Activated CD8-positive, alpha-beta memory T cell treated with anti-CD3 and anti-CD28 coated beads for 4 hours (primary cell): ENCODE measurements at places on chromosomes 2 and 18.

GRCh38 chr18:24200494-24201290, 61.8 kb downstream of the CABYR start:
- no peak for DNase-seq

GRCh38 chr2:237874585-237875161, 15.2 kb downstream of the RAMP1 start:
- DNase-seq: no peak

- no peak for DNase-seq
Measured at GRCh38 chr2:37869771-37870170, 55.3 kb upstream of the RMDN2 start.

- no peak for DNase-seq
Measured at GRCh38 chr2:18976168-18976961, 382.1 kb downstream of the OSR1 start.

- DNase-seq: no peak
Measured at GRCh38 chr2:65554765-65555591, 122.6 kb upstream of the SPRED2 start.

- no peak for DNase-seq
Measured at GRCh38 chr2:29130295-29130694, 15.1 kb downstream of the CLIP4 start.

DNA sequence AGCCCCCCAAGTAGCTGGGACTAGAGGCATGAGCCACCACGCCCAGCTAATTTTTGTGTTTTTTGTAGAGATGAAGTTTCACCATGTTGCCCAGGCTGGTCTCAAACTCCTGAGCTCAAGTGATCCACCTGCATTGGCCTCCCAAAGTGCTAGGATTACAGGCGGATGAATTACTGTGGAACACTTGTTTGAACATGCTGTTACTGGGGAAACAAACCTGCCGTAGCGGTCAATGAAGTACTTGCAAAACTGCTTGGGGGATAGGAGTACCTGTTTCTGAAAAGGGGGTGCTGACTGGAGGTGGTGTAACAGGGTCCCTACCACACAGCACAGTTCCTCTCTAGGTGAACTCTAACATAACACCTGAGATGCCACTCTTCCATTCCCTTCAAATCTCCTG, 5.9 kb upstream of the IMPACT start:
- no peak for DNase-seq
